ENCODE measurements at places on chromosomes 12 and 14.

GRCh38 chr14:26846388-26846787, 248.6 kb upstream of the NOVA1 start:
- DNase-seq: no peak

DNA sequence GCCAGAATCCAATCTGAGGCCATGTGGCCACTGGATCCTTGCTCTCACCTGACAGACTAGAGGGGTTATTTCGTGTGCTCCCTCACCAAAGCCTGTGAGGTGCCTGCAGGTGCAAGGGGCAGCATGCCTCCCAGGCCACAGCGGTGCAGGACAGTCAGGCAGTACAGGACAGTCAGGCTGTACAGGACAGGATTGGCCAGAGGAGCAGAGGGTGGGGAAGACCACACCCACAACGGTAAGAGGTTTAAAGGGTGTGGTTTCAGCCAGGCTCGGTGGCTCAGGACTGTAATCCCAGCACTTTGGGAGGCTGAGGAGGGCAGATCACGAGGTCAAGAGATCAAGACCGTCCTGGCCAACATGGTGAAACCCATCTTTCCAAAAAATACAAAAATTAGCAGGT, 3.1 kb upstream of the BRF1 start:
- DNase-seq: no peak

- no peak for DNase-seq
These were observed 234.8 kb downstream of the DUSP6 start for GRCh38 chr12:89117448-89118034.

DNA sequence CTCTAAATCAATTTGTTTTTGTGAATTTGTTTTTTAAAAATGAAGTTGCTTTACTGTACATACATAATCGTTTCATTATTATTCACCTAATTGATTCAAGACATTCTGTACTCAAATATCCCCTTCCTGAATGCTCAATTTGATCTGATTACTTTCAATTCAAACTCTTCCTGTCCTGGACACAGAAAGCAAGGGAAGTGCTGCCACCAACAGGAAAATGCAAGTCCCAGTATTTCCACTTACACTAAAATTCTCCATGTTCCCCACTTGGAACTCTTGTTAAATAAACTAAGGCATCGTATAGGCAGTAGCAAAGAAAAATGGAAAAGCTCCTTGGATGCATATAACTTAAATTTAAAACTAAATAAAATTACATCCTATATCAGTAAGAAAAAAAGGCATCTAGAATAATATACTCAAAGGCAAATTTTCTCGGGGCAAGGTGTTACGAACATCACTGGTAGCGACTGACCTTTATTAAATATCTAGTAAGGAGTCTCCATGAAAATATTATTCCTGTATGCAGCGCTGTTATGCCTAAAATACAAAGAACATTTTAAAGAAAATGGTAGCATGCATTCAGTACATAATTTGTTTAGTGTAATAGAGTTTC, 72.0 kb upstream of the DBX2 start:
- peak; percentile 6 for DNase-seq

GRCh38 chr12:64323006-64323405, 67.6 kb downstream of the C12orf56 start:
- no peak for DNase-seq

DNA sequence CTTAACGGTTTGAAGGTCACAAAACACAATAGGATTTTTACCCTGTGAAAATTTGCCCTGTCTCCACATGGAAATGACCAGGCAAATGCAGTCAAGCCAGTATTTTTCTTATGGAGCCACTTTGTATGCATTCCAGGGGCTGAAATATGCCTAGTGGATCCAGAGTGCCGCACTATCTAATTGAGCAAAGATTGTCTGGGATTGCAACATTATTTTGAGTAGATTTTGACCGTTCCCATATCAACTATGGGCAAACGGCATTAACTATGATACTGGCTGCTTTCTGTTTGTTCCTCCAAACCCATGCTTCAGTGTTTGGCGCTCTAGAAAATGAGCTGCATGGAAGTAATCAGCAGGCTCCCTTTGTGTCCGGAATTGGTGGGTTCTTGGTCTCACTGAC, 223.0 kb downstream of the BTG1 start:
- DNase-seq: no peak

- no peak for DNase-seq
These were observed 181.6 kb upstream of the LMNTD1 start for GRCh38 chr12:25734529-25735180.

DNA sequence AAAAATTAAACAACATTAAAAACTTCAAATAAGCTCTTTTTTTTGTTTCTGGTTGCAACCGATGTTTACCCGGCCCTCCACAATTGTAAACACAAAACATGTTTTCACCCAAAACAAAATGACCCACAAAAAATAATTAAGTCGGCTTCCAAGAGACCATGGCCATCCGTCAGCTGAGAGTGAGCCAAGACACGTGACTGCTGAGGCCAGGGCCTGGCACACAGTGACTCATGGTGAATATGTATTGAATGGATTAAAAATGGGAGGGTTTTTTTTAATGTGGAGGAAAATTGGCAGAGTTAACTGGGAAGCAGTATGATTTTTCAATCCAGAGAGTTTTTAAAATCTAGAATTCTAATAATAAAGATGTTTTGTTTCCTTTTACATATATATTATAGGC, 13.8 kb upstream of the CPNE8 start:
- DNase-seq: no peak

- no peak for DNase-seq
These were observed 101.1 kb downstream of the CRADD start for GRCh38 chr12:93778306-93778705.

DNA sequence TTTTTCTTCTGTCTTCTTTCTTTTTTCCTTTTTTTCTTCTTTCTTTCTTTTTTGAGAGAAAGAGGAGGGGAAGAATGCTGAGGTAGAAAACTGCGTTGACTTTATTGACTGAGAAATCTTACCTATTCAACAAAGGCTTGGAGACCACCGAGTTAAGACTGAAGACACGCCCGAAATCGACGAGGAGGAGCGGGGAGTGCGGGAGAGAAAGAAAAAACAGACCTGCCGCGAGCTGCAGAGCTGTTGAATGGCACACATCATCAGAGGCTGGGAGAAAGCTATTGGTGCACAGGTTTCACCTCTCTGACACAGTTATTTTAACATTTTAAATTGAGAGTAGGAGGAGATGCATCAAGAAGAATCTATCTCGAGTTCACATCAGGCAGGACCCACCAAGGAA, 5.1 kb downstream of the ASCL1 start:
- no peak for DNase-seq

GRCh38 chr14:61321385-61322010, at the start of gene PRKCH:
Gene PRKCH, plus strand, starts transcription at chr14:61321579. Its CDS starts 523 bp downstream, at chr14:61322102.
- no peak for DNase-seq

GRCh38 chr14:104656014-104656714, 33.3 kb upstream of the INF2 start:
- no peak for DNase-seq

- DNase-seq: no peak
These were observed 567.4 kb downstream of the MED13L start for GRCh38 chr12:115710104-115710564.

Data from SW 1271 (cell line).